CD8-positive, alpha-beta T cell (primary cell): ENCODE measurements at places on chromosomes 2 and 18.
A peak's percentile ranks its signal among the peaks of the same experiment; 100 is the strongest.

- DNase-seq = no peak
These were observed 29.5 kb upstream of the LAPTM4A start for GRCh38 chr2:20080839-20081415.

- DNase-seq = no peak
These were observed 172.5 kb downstream of the AGAP1 start for GRCh38 chr2:235666213-235666781.

DNA sequence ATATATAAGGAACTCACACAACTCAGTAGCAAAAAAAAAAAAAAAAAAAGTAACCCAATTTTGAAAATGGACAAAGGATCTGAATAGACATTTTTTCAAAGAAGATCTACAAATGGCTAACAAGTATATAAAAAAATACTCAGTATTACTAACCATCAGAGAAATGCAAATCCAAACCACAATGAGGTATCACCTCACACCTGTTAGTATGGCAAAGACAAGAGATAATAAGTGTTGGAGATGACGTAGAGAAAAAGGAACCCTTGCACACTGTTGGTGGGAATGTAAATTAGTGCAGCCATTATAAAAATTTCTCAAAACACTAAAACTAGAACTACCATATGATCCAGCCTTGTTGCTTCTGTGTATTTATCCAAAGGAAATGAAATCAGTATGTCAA lies 5.8 kb upstream of the CNDP1 start:
- no peak for DNase-seq

GRCh38 chr18:25735459-25735858 lies 355.0 kb downstream of the SS18 start:
- DNase-seq = no peak

- DNase-seq = peak; percentile 9
These were observed 452 bp downstream of the RAPH1 start for GRCh38 chr2:203534621-203535077.

DNA sequence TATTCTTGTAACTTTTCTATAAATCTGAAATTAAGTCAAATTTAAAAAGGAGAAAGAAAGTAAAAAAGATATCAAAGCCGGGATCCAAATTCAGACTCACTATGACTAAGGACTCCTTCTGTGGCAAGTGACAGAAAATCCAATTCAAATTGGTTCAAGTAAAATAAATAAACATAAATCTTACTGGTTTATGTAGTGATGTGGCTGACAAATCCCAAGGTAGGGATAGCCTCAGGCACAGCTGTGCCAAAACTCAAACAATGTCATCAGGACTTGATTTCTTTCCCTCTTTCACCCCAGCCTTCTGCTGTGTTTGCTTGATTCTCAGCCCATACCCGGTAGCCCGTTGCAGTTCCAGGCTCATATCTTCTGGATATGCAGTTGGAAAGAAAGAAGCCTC lies 284.6 kb downstream of the SP3 start:
- DNase-seq = no peak

- DNase-seq = no peak
These were observed 164.3 kb upstream of the ARL4C start for GRCh38 chr2:234661175-234661574.

- DNase-seq = no peak
These were observed 17.3 kb upstream of the FEZ2 start for GRCh38 chr2:36615222-36615621.

GRCh38 chr18:23068011-23068410 lies 67.3 kb upstream of the CABLES1 start:
- DNase-seq = no peak
